ENCODE measurements at places on chromosomes 2 and 18. TPM values are rescaled to one million over a fixed set of nuclear protein-coding genes. Genes with fewer than 3 reads are reported as not detected.

- no peak for DNase-seq
Measured at GRCh38 chr2:221347471-221347870, 224.6 kb downstream of the EPHA4 start.

DNA sequence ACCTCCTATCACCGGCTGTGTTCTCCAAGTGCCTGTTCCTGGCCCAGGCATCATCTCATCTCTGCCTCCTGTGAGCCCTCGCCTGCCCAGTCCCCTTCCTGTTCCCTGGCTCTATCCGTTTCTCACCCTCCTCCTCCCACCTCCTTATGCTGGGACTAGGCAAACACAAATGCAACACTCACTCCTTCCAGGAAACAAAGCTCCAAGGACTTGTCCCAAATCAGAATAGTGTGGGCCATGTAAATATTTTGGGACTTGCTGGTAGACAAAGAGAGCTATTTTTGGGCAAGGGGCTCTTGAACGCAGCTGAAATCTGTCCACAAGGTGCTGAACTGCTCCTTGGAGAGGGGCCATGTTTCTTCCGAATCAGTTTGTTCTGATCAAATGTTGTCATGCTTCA, 25.3 kb downstream of the MBP start:
- DNase-seq: no peak

DNA sequence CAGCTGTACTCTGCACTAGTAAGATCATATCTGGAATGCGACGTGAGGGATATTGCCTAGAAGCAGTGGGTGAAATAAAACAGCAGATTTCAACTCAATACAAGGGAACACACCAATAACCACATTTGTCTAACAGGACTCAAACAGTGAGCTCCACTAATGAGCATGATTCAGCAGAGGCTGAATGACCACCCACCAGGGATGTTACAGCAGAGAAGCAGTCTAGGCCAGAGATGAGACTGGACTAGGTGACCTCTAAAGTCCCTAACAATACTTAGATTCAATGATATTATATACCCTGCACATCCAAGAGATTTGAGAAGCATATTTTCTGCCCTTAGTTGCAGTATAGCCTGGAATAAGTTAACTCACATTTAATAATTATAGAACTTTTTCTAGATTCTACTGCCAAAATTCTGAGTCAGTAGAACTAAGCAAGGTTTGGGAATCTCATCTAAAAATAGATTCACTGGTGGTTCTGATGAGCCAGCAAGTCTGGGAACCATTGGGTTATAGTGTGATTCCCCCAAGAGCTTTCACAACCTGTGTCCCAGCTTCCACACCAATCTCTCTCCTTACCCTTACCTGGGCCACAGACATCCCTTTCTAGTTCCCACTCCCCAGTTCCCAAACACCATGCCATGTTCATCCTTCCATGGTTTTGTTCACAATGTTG, 6.3 kb downstream of the THOC1 start:
- DNase-seq: no peak

GRCh38 chr2:240463866-240464481, 28.5 kb downstream of the GPC1 start:
- DNase-seq: peak; percentile 16

DNA sequence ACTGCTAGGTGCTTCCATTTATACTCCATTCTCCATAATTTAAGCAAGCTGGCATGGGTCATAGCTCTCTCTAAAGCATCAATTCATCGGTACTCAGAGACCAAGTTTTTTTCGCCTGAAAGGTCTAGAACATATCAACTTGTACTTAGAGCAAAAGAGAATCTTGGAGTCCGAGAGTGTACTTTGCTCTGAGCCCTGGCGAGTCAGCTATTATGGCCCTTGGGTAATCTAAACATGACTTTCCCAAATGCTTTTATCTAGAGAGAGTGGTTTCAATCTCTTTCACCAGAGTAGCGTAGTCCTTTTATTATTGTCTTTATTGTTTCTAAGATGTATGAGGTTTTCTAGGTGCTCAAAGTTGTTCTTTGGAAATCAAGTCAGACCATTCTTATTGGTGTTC, 34.4 kb downstream of the MAIP1 start:
- no peak for DNase-seq

DNA sequence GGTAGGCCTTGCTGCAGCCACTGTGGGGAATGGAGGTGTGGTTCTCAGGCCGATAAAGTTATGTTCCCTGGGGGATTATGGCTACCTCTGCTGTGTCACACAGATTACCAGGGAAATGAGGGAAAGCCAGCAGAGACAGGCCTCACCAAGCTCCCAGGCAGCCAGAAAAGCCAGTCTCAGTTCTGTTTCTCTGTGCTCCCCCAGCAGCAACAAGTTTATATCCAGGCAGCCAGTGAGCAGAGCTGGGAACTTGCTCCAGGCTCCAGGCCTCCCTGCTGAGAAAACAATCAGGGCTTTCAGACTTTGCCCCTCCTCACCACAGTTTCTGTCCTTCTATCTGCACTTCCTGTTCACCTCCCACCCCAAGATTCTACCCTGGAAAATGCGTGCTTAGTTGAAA, 596.6 kb upstream of the GYPC start:
- DNase-seq: no peak

DNA sequence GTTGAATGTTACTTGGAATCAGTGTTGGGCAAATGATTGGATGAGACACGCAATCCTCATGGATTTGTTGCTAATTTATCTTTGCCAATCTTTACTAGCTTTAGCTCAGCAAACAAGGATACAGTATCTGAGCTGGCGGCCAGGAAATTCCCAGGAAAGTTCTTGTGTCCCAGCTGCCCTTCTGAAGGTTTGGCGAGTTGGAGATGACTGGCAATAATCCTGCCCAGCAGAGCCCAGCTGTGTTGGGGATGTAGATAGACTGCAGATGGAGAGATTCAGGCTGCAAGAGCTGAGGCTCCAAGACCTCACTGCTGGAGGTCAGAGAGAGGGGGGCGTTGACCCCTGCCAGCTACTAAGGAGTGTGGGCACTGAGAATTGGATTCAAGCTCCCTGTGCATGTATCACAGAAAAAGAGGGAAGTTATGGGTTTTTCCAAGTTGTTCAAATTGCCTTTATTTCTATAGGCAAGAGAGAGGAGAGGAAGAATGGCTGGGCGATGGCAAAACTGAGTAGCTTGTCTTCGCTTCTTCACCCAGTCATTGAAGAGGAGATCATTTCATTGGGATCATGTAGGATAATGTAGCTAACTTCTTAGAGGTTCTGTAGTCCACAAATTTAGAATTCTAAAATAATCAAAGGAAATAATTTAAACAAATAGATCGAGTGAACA, 506.8 kb upstream of the LRATD1 start:
- DNase-seq: no peak

- DNase-seq: no peak
Measured at GRCh38 chr18:41449612-41450011, 505.4 kb upstream of the PIK3C3 start.

GRCh38 chr18:52875725-52876124, 535.7 kb downstream of the DCC start:
- DNase-seq: no peak

DNA sequence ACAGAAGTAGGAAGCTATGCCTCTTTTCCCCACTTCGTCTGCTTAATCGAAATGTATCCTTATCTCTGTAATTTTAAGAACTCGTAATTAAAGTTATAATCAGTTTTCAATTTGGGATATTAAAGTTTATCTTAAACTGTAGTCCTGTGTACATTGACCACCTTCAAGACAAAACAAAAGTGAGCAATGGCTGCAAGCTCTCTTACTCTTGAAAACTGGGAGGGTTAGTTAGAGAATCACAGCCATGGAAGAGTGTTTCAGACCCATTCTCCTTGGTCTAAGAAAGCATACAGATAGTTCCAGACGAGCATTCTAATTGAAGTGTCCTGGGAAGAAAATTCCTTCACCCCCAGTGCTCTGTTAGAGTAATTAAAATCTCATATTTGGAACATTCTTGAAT, 2.0 kb downstream of the KCMF1 start:
- no peak for DNase-seq

- no peak for DNase-seq
Measured at GRCh38 chr18:55559739-55560138, 28.3 kb downstream of the TCF4 start.

- no peak for DNase-seq
Measured at GRCh38 chr2:98886066-98886554, 49.9 kb downstream of the CRACDL start.

GRCh38 chr2:168770796-168771195, 31.6 kb upstream of the NOSTRIN start:
- no peak for DNase-seq

The ALPG gene
- not detected for total RNA-seq

The SCN9A gene
- 3.5 TPM for total RNA-seq

The PAX8 gene
- 2.6 TPM for total RNA-seq

The FBXO36 gene
- 6.9 TPM for total RNA-seq

The NPHP1 gene
- 7.2 TPM for total RNA-seq

The TXNDC2 gene
- total RNA-seq: 0.16 TPM

The CLEC4F gene
- not detected for total RNA-seq

The MERTK gene
- total RNA-seq: 36.3 TPM

All from breast epithelium (tissue), 4 donors.